ENCODE measurements at places on chromosomes 1 and 21.
A peak's percentile ranks its signal among the peaks of the same experiment; 100 is the strongest.

GRCh38 chr1:65002156-65002507, 35.8 kb upstream of the JAK1 start:
- DNase-seq = no peak

DNA sequence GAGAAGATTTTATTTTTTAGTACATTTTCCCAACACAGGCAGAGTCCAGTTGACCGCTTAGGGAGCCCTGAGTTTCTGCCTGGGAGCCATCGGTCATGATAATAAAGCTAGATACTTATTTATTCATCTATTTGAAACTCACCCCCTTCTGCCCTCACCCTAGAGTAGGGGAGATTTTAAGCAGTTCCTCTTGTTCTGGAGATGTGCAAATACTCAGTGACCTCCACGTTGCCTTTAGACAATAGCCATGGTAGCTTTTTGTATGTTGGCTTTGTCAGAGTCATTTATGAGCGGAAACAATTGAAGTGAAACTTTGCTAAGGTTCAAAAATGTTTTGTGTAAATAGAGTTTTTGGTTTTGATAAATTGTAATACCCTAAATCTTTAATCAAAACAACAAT, 45.7 kb upstream of the PLPPR4 start:
- no peak for DNase-seq

DNA sequence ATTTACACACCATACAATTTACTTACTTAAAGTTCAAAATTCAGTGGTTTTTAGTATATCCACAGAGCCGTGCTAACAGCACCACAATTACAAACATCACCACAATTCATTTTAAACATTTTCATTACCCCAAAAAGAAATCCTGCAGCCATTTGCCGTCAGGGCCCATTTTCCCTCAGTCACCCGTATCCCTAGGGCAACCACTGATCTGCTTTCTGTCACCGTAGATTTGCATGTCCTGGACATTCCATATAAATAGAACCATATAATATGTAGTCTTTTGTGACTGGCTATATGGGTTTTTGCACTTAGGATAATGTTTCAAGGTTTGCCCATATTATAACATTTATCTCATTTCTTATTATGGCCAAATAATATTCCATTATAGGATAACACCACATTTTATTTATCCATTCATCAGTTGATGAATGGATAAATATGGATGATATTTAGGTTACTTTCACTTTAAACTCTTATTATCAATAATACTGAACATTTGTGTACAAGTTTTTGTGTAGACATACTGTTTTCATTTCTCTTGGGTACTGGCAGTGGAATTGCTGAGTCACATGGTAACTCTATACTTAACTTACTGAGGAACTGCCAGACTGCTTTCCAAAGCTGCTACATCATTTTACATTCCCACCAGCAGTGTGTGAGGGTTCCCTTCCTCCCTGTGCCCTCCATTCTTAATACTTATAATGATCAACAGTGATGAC, 68.9 kb downstream of the ST3GAL3 start:
- DNase-seq = no peak

- no peak for DNase-seq
Observed at GRCh38 chr1:72516264-72516663, 233.9 kb upstream of the NEGR1 start.

DNA sequence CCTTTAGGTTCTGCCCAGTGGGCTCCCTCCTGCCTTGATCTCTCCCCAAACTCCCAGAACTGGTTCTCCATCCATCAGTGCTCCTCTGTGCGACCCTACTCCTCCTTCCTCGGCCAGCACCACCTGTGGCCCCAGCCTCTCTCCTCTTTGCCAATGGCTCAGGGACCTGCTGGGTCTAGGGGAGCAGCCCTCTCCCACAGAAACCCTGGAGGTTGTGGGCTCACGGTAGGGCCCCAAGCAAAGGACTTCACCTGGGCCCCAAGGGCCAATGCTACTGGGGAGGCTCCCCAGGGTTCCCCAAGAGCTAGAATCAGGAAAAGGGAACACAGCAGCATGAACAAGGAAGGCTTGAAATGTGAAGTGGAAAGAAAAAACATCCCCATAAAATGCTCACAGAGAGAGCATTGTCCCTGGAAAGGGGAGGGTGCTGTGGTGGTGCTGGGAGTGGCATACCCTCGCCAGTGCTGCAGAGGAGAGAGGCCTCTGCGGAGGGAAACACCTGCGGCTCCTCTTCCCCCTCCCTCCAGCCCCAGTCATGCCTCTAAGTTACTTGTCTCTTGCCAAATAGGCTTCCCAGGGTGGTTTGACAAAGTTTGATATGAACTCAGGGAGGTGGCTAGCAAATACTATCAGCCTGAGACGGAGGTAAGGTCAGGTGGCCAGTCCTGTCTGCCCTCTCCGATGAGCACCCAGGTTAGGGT, 2.5 kb downstream of the TMEM63A start:
- DNase-seq = no peak

DNA sequence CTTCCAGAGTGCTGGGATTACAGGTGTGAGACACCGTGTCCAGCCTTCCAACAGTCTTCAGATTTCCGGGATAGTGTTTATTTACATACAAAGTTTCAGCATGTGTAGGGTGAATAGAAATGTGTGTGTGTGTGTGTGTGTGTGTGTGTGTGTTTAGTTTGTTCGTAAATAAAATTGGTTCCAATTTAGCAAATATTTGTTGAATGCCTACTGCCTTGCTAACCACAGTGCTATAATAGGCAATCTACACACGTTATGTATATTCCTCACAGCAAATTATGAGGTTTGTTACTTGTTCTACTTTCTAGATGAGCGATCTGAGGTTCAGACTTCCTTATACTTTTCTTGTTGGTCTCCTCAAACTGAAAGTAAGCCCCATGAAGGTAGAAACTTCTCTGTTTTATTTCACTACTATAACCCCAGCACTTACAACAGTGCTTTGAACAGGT, 32.8 kb upstream of the EPS15 start:
- no peak for DNase-seq

- DNase-seq = no peak
Observed at GRCh38 chr1:37752583-37753471, 12.1 kb downstream of the EPHA10 start.

DNA sequence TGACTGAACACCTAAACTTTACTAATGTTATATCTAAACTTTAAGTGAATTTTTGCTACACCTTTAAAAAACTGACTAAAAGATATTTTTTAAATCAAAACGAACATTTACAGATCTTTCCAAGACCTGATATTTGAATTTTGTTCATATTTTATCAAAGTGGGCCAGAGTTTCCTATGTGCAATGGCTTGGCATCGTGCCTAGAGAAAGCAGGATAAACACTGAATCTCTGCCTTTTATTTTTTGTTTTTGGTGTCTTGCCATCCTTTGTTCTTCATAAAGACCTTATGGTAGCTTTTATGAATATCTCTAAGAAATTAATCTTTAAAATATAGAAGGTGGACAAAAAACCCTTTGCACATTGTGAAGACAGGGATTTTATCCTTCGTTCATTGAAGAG, 25.8 kb upstream of the VPS26C start:
- DNase-seq = no peak

GRCh38 chr1:200240656-200241055, 169.2 kb downstream of the ZNF281 start:
- DNase-seq = no peak

GRCh38 chr1:92870591-92870990, 38.8 kb downstream of the RPL5 start:
- no peak for DNase-seq

DNA sequence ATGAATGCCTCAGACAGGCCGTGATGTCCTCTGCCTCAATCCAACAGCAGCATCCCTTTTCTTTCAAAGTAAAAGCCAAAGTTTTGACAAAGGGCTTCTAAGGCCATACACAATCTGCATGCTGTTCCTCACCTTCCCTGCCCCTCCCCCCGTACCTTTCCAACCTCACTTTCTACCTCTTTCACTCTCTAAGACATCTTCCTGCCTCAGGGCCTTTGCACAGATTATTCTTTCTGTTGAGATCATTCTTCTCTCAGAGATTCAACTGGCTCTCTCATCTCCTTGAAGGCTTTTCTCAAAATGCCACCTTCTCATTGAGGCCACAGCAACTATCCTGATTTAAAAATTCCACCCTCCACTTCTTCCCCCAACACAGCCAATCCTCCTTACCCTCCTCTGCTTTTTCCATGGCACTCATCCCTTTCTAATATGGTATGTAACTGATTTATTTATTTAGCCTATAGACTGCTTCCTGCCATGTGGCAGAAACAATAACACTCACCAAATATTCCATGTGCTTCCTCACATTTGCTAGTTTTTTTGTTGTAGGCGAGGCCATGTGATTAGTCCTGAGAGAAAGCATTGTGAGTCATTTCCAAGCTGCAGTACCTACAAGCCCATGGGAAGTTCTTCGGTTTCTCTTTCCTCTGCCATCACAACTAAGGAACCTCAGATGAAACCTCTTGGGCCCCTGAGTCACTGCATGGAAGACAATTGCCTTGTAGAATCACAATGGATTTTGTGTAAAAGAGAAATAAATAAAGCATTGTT, 58.7 kb upstream of the GADD45A start:
- DNase-seq = peak; percentile 42

DNA sequence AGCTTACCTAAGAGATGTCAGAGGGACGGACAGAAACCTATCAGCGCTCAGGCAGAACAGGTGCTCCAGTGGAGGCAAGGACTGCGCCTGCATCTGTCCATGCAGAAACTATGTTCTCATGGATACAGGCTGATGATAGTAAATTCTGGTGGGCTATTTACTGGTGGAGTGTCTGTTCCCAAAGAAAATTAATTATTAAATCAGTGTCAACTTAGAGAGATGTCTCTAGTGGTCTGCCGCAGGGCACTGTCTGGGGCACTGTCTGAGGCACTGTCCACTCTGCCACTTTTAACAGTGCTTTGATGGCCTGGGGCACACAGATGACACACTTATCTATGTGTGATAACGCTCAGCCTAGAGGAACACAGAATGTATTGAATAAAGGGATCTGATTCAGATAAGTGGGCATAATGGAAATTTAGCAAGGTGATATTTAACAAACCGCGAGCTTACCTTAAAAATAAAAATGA, 148.1 kb downstream of the RGS7 start:
- DNase-seq = no peak

DNA sequence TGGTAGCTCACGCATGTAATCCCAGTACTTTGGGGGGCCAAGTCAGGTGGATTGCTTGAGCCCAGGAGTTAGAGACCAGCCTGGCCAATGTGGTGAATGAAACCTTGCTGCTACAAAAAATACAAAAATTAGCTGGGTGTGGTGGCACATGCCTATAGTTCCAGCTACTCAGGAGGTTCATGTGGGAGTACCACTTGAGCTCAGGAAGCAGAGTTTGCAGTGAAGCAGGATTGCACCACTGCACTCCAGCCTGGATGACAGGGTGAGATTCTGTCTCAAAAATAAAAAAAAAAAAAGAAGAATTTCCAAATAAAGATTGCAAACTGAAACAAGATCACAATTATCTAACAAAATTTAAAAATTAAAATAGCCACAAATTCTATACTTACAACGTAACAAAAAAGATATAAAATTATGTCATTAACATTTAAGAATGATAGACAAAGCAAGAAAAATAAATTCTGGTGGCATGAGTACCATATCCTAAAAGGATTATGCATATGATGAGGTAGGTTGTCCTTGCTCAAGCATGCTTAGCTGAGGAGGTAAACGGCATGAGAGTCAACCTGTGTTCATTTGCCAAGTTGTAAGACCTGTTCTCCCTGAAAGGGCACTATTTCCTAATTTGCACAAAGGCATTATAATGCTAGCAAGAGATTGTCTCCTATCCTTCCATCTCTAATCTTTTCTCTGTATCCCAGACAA, 20.2 kb downstream of the IPP start:
- DNase-seq = no peak

DNA sequence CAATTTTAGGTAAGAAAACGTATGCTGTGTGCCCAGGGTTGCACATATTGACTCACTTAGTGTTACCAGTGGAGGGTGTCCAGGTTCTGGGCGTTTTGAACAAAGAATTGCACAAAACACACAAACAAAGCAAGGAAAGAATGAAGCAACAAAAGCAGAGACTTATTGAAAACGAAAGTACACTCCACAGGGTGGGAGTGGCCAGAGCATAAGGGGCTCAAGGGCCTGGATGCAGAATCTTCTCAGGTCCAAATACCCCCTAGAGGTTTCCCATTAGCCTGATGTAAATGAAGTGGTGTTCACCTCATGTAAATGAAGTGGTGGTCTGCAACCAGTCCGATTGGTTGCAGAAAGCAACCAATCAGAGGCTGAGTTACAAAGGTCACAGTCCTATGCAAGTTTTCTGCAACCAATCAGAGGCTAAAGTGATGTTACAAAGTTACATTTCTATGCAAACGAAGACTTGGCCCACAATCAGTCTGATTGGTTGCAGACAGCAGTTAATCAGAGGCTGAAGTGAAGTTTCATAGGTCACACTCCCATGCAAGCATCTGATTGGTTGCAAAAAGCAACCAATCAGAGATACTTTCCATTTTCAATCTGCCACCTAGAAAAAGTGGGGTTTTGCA, 228.3 kb downstream of the ST6GALNAC3 start:
- no peak for DNase-seq

- DNase-seq = no peak
Observed at GRCh38 chr1:221620437-221621384, 121.2 kb downstream of the DUSP10 start.

DNA sequence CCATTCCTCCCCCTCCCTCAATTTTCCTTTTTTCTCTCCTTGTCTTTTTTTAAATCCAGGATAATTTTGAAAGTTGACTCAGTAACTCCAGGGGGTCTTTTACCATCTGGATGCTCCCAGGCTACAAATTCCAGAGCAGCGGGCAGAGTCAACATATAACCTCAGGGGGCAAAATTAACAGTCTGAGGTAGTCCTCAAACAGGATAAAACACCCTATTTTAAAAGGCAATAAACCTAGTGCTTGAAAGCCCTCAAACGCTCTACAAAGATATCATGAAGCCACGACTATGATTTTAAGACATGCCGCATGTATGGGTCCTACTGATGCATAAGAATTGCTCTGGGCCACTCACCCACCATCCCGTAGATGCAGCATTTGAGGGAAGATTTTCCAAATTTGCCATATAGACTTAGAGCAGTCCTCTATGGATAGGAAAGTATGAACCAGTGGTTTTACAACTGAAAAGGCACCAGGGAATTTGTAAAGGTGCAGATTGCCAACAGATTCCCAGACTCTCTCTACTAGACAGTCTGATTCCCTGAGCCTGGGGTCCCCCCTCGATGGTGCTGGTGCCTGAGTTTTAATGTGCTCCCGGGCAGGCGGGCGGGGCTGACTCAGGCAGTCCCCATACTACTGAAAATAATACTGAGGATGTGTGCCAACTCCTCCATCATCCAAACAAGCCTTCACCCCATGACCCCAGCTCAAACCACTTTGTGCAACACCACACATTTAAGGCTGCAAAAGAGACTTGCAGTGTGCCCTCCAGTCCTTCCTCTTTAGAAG, 37.2 kb downstream of the PTPN14 start:
- no peak for DNase-seq
